ENCODE measurements at places on chromosomes 2 and 18.

GRCh38 chr2:12465631-12466135, 251.1 kb upstream of the TRIB2 start:
- no peak for DNase-seq

DNA sequence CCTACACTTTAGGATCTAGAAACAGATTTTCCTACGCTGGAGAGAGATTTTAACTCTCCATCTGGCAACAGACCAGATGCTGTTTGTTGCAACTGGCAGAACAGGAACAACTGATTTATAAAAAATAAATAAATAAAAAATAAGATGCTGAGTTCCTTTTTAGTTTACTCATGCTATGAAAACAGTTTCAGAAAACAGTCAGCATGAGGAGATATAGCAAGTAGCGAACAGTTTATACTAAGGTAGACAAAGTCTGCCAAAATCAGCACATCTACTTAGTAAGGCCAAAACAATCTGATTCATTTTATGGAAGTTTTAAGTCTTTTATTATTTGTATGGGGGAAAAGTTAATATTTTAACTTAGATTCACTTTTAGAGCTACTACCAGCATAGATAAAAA, 974.0 kb upstream of the CNTNAP5 start:
- DNase-seq = no peak

DNA sequence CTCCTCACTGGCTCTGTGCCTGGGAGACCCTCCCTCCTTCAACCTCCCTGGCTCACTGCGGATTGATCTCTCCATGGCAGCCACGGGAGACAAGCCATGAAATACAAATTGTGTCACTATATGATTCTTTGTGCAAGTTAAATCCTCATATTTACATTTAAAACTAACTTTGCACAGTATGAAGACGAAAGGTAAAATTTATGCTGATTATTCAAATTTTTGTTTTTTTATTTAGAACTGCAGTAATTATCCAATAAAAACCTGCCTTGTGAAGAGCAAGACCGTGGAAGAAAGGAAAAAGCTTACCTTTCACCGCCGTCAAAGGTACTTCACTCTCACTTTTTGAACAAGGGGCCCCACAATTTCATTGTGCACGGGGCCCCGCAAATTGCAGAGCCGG, 436.9 kb downstream of the EIPR1 start:
- DNase-seq = no peak

DNA sequence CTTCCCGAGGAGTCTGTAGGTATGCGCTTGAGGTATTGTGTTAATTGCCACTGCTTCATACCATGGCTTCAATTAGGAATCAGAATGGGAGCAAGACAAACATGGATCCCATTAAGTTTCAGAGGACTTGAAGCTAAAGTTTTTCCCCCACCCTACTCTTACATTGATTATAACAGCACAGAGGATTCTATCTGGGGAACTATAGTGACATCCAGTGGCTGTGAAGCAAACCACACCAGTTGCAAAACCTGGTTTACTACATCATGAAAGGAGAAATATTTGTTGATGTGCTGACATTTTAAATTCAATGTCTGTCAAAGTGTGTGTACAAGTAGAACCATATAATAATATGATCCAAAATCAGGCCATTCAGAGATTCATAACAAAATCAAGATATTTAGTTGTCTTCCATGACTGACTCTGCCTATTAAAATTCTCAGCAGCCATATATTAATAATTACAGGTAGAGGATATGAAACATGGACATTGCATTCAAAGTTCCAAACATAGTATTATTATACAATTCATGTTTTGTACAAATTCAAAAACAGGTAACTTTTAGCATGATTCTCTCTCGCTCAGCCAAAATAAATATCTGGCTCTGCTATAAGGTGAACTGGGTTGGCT, 82.9 kb downstream of the GRB14 start:
- no peak for DNase-seq

- DNase-seq = no peak
Observed at GRCh38 chr2:156918410-156918809, 339.1 kb upstream of the GALNT5 start.

DNA sequence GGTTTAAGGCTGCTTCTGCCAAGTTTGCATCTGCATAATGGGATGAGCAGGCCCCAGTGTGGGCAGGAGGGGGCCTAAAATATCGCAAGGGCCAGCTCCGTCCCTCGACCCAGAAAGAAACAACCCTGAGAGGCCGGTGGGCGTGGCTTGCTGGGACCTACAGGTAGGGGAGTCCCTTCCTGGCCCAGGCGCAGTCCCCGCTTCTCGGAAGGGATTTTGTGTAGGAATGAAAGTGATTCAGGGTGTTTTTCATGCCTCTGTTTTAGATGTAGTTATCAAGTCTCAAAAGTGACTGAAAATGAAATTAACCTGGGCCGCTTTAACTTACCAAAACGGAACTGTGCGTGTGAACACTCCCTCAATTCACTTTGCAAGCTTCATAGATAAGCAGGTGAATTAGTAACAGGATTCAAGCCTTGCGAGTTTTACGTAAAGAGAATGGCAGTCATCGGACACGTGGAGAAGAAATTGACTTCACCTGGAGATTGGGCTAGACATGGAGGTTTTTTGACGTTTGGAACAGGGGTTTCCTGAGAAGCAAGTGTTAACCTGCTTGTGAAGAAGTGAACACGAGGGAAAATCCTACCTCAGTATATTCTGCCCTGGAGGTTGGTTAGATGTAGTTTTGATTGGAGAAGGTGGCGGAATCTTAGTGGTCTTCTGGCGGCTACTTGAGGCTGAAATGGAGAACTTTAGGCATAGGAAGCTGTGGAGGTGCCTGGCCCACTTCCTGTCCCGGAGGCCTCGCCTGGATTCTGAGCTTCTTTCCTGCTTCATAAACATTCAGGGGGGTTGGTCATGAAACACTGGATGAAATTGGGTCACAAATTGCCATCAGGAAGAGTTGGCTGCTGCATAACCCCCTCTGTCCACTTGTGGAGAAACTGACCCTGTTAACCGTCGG, 1.7 kb downstream of the NCK2 start:
- DNase-seq = peak; percentile 88

DNA sequence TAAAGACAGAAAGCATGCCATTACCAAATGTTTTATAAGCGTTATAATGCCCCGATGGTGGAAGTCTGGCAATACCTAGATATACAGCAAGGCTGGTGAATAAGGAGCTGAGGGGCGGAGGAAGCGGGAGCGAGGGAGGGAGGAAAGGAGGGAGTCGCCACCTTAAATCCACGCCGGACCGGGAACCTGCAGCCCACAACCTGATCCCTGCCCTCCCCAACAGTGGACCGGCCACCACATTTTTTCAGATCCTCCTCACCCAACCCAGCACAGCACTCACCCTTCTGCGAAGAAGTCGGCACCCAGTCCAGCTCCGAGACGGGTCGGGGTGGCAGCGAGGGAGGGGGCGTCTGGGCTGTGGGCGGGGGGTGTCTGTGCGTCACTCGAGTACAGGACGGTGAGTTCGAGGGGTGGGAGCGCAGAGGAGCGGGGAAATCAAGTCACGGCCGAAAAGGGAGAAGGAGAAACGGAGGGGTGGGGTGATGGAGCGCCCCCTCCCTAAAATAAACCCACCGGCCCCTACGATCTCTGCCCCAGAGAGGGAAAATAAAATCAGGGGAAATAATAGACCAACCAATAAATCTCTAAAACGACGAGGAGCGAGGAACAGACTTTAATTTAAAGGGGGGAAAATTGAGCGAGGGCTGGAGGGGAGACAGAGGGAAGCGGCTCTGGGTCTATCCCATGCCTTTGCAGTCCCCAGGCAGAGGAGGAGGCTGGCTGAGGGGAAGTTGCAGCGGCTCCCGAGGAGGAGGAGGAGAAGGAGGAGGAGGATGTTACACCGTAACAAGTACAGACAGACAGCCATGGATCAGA, 96.5 kb upstream of the SERTAD2 start:
- DNase-seq = peak; percentile 40

DNA sequence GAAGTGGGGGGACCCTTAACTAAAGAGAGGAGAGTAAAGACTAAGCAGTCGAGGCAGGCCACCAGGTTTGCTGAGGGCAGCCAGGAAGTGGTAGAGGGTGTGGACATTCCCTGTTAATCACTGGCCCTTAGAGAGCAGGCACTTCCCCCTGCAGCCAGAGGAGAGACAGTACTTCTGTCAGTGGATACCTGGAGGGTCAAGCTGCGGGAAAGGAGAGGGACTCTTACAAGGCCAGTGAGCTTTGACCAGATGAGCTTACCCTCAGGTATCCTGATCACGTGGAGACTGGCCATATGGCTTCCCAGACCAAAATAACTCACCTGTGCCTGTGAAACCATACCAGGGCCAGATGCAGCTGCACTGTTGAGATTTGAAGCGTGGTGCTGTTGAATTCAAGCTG, 28.6 kb downstream of the ITGA6 start:
- no peak for DNase-seq

- no peak for DNase-seq
Observed at GRCh38 chr2:68309426-68309825, 10.3 kb downstream of the CNRIP1 start.

DNA sequence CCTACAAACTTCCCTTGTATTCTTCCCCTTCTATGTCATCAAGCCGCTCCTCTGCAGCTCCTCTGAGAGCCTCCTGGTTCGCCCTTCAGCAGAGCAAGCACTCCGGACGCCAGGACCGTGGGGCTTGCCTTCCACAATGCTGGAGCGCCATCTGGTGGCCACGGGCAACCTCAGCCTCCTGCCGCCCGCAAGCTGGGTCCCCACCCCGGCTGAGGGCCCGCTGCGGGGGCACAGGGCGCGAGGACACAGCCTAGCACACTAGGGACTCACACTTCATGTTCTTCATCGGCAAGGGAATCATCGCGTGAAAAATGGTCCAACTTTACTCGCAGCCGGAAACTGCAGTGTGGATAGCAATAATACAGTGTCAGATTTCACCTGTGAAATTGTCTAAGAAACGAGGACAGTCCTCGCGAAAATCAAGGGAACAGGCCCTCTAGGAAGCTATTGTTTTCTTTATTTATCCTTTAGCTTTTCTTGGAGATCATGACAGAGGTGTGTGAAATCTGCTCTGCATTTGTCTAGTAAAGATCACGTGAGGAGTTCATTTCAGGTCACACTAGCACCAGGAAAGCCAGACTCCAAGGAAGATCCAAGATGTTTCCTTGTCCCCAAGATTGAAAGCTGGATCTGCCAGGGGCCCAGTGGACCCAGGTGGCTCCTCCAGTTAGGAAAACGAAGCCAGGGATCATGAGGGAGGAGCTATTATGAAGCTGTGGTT, 5.8 kb downstream of the PRLH start:
- DNase-seq = peak; percentile 92

DNA sequence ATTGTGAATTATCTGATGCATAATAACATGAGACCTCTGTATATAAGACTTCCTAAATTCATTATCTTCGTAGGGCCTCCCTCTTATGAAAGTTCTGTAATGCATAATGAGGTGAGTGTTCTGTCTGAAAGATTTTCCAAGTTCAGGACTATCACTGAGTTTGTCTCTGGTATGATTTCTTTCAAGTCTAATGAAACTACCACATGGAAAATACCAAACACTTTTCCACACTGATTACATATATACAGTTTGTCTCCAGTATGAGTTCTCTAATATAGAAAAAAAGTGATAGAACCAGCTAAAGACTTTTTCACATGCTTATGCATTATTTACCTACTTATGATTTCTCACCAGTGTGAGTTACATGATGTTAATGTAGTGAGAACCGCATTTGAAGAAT, 34.7 kb downstream of the CTNNA2 start:
- DNase-seq = no peak

- no peak for DNase-seq
Observed at GRCh38 chr18:65352186-65352585, 398.6 kb upstream of the CDH7 start.

- no peak for DNase-seq
Observed at GRCh38 chr2:72916743-72917137, 579 bp upstream of the EMX1 start.

GRCh38 chr2:112140205-112140802, 2.1 kb downstream of the FBLN7 start:
- no peak for DNase-seq

- DNase-seq = no peak
Observed at GRCh38 chr18:5197032-5197434, at the start of gene AKAIN1. TSS of gene AKAIN1 (minus strand) at chr18:5197257. CDS start at chr18:5197053, 204 bp downstream.

DNA sequence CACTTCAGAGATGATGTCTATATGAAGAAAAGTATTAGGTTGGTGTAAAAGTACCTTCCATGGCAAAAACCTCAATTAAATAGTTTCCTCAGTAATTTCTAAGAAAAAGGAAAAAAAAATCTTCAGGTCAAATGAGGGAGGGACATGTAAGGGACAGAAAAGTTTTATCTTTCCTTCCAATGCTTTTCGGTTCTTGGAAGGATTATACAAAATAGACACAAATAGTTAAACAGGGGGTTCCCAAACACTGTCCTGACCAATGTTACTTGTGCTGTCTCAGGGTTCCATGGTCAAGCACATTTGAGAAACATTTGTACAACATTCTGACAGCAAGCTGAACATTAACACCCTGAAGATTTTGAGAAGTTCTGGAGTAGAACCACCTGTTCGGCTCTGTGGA, 22.0 kb downstream of the ERMN start:
- DNase-seq = no peak

DNA sequence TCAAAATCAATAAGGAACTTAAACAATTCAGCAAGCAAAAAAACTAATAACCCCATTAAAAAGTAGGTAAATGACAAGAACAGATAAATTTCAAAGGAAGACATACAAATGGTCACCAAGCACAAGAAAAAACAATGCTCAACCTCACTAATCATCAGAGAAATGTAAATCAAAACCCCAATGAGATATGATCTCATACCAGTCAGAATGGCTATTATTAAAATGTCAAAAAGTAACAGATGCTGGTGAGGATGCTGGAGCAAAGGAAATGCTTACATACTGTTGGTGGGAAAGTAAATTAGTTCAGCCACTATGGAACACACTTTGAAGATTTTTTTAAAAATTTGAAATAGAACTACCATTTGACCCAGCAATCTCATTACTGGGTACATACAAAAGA, 538.0 kb downstream of the TMX3 start:
- no peak for DNase-seq

- DNase-seq = no peak
Observed at GRCh38 chr2:111665551-111666116, 218.4 kb downstream of the ANAPC1 start.

DNA sequence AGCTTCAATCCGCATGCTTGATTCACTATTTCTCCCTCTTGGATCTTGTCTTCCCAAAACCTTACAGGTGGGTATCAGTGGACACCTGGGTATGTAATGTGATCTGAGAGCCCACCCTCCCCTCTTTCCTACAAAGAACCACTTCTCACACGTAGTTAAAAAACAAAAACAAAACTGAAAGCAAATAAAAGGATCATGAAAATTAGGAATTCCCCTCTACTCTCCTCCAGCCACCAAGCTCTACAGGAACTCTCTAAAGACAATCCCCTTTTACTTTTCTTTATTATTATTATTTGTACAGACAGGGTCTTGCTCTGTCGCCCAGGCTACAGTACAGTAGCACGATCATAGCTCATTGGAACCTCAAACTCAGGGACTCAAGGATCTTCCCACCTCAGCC, 40.8 kb upstream of the MYO1B start:
- DNase-seq = no peak

GRCh38 chr2:54879598-54880332, 156.3 kb downstream of the EML6 start:
- DNase-seq = no peak

Measured in stimulated activated CD4-positive, alpha-beta T cell treated with anti-CD3 and anti-CD28 coated beads, Interleukin-4, amount 100 ng/mL, for 4 hours (primary cell).